ENCODE measurements at places on chromosomes 7 and 10. TPM values are rescaled to one million over a fixed set of nuclear protein-coding genes. Genes with fewer than 3 reads are reported as not detected.

The CCDC201 gene
- not detected for total RNA-seq

The OR13A1 gene
- not detected for total RNA-seq

The HOXA10 gene
- total RNA-seq: 13.6 TPM

The PDGFA gene
- 44.4 TPM for total RNA-seq

The SLC18A2 gene
- 1.0 TPM for total RNA-seq

The FGL2 gene
- total RNA-seq: 32.4 TPM

The ACHE gene
- total RNA-seq: 36.0 TPM

The DRGX gene
- total RNA-seq: not detected

The OLAH gene
- total RNA-seq: 1.0 TPM
